ENCODE measurements at places on chromosomes 7 and 10. TPM values are rescaled to one million over a fixed set of nuclear protein-coding genes. Genes with fewer than 3 reads are reported as not detected.

The CXCL12 gene
- total RNA-seq, result 65.5 TPM

The TMEM209 gene
- 13.2 TPM for total RNA-seq

The LGI1 gene
- total RNA-seq, result 0.27 TPM

The GBX1 gene
- total RNA-seq, result not detected

- DNase-seq, result no peak
Observed at GRCh38 chr7:121286742-121287734, 41.8 kb upstream of the WNT16 start.

DNA sequence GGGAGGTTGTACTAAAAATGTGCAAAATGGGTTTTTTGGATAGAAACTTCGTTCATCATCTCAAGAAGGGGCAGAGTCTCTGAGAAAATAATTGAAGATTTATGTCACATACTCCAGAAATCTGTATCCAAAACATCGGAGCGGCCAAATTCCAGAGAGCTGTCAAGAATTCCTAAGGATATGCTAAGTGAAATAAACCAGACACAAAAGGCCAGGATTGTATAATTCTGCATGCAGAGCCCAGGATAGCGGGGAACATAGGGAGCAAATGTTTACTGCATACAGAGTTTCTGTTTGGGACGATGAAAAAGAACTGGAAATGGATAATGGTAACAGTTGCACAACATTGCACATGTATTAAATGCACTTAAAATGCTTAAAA is 224.2 kb upstream of the AUTS2 start:
- DNase-seq, result no peak

GRCh38 chr10:92822060-92822634 is 26.2 kb upstream of the EXOC6 start:
- DNase-seq, result no peak

GRCh38 chr7:41969561-41970105 is 266.7 kb upstream of the INHBA start:
- no peak for DNase-seq
